ENCODE measurements at places on chromosomes 1 and 21. TPM values are rescaled to one million over a fixed set of nuclear protein-coding genes. Genes with fewer than 3 reads are reported as not detected.

The MCOLN3 gene
- total RNA-seq, result 2.1 TPM

- DNase-seq, result peak; percentile 35
Measured at GRCh38 chr1:45009956-45010854, 919 bp downstream of the HECTD3 start.

The PGLYRP4 gene
- total RNA-seq, result not detected

GRCh38 chr1:114559356-114559755, 22.1 kb downstream of the BCAS2 start:
- DNase-seq, result no peak

DNA sequence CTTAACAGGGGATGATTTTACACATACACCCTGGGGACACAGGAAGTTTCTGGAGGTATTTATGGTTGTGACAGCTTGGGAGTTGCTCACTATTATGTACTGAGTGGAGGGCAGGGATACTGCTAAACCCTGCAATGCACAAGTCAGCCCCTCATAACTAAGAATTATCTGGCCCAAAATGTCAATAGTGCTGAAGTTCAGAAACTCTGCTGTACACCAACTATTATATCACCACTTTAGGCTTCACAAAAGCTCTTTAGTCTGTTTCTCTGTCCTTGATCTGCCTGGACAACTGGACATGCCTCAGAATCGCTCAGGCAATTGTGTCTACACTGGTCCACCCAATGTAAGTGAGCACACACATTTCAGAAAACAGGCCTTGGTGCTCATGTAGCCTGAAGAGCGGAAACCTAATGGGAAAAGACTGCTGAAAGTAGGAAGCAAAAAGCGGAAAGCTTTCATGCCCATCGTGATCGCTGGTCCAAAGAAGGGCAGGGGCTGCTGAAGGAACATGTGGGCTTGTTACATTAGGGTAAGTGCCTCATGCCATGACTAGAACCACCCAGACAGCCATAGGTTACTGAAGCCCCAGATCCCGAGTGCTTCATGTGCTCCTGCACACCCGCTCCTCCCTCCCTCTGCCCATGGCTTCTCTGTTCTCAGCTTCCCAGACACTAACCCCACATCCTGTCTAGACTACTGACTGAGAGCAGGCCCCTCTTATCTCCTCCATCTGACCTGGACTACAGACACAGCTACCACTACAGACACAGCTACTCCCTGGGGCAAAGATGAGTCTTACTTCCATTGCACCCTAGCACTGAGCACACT, 73.5 kb downstream of the LRIG2 start:
- DNase-seq, result peak; percentile 82

- DNase-seq, result no peak
Measured at GRCh38 chr1:205009670-205010069, 33.3 kb upstream of the CNTN2 start.

GRCh38 chr1:10724052-10724494, 72.4 kb downstream of the CASZ1 start:
- peak; percentile 89 for DNase-seq

DNA sequence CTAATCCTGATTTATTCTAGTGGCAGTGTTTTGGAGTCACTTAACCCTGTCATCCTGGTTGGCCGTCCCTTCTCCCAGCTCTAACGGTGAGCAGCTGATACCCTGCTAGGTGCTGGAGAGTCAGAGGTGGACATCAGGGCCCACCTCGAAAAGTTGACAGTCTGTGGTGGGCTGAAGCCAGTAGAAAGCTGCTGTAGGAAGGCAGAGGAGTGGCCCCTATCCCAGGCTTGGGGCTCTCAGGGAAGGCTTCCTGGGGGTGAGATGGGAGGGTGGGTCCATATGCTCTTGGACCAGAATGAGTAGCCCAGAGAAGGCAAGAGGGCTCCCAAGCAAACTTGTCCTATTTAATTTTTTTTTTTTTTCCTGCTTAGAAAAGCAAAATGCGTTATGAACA, 475 bp upstream of the RPL5 start:
- no peak for DNase-seq

- DNase-seq, result no peak
Measured at GRCh38 chr1:244350027-244350426, 101.7 kb downstream of the ADSS2 start.

The DMRTA2 gene
- total RNA-seq, result 1.4 TPM
